Activated CD4-positive, alpha-beta T cell treated with anti-CD3 and anti-CD28 coated beads, Interleukin-10, Interleukin-2, amounts not matched to agents 100 ng/mL and 50 ng/mL, durations not matched to agents 16 hours and 8 hours (primary cell): ENCODE measurements at places on chromosomes 3 and 15.

DNA sequence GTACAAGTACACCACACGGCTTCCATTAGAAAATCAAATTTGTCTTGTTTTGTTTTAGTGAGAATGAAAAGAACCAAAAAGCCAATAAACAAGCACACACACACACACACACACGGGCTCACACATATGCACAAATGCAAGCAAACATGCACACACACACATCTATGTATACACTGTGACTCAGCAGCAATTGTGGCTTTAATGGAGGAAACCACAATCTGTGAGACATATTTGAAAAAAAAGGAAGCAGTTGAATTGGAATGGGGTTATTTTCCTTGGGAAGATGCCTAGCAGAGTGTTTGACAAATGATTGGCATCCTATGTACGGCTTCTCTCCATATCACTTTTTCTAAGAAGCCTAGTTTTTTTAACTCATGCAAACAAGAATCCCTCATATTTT is 201.1 kb upstream of the ARRDC4 start:
- DNase-seq = no peak

GRCh38 chr15:28106294-28107110 is 7.4 kb upstream of the OCA2 start:
- no peak for DNase-seq

DNA sequence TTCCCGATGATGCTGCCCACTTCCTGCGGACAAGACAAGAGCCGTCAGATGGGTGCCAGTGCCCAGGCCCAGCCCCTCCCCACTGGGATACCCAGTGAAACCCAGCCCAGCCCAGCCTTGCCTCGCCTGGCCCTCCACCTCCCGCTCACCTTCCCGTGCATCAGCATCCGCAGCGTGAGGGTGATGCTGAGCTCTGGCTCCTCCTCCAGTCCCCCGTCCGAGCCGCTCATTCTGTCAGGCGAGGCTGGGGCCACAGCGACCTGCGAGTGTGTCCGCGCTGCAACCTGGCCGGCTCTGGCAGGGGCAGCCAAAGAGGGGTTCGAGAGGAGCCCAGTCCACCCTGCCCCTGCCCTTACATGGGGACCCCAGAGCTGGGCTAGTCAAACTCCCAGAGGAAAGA is 5.8 kb downstream of the GPR62 start:
- DNase-seq = no peak

DNA sequence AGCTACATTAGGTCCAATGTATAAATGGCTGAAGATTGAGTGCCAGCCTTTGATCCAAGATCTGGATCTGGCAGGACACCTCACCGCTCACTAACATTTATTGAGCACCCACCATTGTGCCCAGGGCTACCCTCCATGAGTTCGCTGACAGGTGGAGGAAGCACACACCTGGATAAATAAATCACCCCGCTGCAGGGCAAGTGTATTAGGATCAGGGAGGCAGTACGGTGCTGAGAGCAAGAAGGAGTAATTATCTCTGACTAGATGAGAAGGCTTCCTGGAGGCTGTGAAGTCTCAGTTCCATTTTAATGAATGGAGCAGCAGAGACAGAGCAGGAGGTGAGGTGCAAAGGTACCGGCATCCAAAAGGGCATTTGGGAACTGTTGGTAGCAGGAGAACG is 104.1 kb downstream of the LIPC start:
- DNase-seq = no peak

GRCh38 chr15:33956397-33956796 is 11.9 kb upstream of the CHRM5 start:
- DNase-seq = no peak

DNA sequence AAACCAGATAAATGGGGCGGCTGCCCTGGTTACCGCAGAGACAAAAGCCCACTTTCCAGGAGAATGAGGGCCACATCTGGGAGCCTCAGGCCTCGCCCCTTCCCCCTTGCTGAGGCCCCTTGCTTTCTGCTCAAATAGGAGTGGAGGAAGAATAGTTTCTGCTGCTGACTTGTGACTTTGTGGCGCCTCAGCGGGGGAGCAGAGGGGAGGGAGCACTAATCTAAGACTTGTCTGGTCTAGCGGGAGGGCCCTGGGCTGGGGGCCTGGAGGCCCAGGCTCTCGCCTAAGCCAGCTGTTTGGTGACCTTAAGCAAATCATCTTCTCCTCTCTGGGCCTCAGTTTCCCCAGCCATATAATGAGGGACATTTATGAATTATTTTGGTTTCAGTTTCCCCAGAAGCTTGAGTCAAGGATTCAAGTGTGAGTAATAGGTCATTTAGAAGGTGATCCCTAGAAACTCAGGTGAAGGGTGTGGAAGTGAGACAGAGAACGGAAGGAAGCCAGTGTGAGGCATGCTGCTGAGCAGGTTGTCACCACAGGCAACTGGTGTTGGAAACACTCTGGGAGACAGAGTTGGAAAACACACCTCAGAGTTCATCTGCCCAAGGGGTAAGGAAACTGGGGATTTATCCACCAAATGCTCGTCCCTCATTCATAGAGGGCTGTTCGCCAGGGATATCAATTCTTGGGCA is 25.9 kb upstream of the SMAD3 start:
- DNase-seq = no peak

- no peak for DNase-seq
Observed at GRCh38 chr15:36886191-36886590, 214.2 kb downstream of the MEIS2 start.

DNA sequence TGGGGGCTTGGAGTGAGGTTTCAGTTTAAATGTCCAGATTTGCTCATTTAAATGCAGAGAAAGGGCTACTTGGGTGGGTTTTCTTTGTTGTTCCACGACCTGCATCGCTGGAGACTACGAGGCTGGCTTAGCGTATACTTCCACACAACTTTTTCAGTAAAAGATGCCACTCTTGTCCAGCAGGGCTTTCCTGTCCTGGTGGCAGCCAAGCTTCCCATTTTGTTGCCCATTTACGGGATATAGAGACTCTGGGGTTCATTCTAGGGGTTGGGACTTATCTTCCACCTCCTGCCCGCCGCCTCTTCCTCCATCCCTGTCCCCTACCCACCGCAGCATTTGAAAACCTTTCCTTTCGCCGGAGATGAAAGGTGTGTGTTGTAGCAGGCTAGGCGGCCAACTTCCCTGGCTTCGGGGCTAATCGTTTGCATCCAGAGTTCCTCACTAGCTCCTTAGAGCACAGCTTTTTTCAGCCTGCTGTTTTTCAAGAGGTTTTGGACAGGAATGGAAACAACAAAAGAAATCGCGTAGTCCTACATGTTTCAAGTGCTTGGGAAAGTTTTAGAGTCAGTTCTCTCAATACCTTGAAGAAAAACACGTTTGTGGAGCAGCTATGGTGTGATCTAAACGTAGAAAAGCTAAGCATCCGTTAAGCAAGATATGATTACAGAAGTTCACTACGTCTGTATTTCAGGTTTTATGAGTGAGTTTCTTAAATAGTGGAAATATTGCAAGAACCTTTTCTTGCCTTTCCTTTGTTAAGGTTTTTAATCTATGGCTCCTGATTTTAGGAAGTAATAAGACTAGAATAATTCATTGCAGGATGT is 843 bp downstream of the CHRNA5 start:
- no peak for DNase-seq

DNA sequence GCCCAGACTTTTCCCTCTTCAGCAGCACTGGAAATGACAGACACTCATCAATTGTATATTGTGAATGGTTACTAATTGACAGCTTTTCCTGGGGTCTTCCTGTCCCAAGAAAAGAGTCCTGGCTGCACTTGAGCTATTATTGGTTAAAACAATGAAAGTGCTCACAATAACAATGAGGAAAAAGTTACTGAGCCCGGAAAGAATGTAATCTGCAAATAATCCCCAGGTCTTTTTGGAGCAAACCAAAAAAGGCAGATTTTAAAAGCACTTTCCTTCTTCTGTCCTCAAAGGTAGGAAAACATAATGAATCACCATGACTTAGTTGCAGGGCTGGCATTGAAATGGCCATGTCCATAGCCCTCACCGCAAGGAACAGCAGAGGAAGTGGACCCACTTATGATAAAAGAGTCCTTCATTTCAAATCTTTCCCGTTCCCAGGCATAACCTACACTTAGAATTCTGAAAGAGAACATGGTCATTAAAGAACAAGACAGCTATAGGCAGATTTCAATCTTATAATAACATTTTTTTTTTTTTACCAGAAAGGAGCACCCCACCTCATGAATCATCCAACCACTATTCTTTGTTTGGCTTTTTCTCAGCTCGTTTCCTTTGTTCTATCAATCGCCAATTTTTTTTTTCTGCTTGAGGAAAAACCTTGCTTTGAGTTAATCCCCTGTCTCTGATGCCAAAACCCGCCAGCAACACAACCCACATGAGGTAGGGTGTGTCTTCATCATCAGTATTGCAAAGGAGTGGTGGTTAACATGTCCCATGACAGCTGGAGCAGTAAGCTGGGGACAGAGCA is 35.5 kb upstream of the ATP1B3 start:
- DNase-seq = no peak

- no peak for DNase-seq
Observed at GRCh38 chr3:195911946-195912270, 3.6 kb upstream of the TNK2 start.

DNA sequence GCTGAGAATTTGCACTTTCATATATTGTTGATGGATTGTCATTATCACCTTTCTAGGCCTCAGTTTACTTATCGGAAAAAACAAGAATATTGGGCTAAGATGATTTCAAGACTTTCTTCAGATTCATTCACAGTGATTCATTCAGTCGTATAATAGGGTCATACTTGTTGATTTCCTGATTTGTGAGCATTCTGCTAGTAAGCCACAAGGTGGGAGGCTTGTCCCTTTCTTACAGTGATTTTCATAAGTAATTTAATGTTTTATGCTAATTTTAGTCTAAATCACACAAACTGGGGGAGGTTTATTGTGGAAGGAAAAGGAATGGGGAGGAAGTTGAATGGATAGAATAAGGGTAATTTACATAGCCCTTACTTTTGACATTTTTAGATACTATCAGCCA is 126.8 kb upstream of the GOLGA6L4 start:
- DNase-seq = no peak

DNA sequence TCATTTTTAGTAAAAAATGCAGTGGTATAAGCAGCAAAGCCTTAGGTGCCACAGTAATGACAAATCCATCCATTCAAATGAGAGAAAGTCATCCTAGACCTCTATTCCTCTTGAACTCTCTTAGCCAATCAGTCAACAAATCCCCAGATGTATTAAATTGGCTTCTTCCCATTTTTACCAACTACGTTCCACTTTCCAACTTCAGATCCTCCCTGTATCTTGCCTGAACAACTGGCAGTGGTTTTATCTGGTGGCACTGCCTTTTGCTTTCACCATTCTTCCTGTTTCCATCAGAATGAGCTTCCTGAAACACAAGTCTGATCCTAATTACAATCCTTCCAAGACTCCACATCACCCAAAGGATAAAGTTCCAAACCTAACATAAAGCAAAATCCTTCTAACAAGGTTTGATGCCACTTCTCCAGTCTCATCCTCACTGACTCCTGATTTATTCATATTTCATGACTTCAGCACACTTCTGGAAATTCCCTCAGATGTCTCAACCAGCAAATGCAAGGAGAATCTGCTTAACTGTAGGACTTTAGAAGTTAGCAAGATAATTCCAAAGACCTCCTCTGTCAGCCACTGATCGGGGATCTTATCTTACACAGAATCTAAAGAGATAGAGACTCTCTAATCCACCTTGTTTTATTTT is 69.8 kb upstream of the SLC4A7 start:
- DNase-seq = no peak

GRCh38 chr3:113058188-113058587 is 67.4 kb downstream of the GTPBP8 start:
- DNase-seq = no peak

DNA sequence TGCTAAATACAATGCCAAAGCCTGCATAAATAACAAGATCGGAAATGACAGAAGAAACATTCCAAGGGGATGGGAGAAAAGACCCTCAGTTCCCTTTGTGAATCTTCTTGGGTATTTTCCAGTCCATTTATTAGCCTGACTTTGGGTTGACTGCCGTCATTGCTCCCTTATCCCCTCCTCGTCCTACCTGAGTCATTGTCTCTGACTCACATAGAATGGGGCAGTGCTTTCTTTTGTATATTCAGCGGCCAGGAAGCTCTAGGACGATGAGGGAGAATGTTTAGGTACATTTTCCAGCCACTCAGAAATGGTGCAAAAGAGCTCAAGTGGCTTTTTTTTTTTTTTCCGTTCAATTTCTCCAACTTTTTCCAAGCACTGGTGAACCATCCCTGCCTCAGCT is 71.6 kb downstream of the KAT2B start:
- no peak for DNase-seq

GRCh38 chr15:98840053-98840452 is 167.5 kb downstream of the PGPEP1L start:
- no peak for DNase-seq

DNA sequence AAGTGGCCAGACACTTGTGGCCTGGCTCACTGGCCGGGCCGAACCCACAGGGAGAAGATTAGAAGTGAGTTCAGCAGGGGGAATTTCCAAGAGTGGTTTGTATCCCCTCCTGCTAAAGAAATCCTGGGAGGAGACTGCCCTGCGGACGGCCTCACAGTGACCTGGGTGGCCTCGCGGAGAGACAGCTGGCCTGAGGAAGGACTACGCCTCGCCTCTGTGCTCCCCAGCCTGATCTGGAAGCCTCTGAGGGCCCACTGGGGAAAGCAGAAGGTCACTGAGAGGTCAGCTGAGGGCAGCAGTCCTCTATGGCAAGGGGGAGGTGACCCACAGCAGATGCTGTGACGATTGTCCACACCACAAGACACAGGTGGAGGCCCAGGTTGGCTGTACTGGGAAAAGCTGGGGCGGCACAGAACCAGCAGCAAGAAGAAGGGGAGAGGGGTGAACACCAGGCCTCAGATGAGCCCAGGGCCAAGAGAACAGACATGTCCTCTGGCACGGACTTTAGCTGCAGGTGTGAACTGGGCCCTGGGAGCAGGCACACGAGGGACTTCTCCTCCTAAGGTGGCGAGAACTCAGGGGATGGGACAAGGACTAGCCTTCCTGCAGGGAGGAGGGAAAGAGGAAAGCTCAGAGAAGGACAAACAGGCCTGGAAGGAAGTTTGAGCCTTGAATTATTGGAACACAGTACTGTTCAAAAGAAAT is 37.2 kb upstream of the DLG1 start:
- no peak for DNase-seq

- DNase-seq = no peak
Observed at GRCh38 chr3:67463656-67464055, 190.8 kb downstream of the SUCLG2 start.

- no peak for DNase-seq
Observed at GRCh38 chr15:27824841-27825422, 274.2 kb downstream of the OCA2 start.
